Epithelial cell of umbilical artery (primary cell): ENCODE measurements at places on chromosomes 12 and 14. TPM values are rescaled to one million over a fixed set of nuclear protein-coding genes. Genes with fewer than 3 reads are reported as not detected.

The TMEM229B gene
- total RNA-seq, result under 0.01 and 0.15 TPM in 2 replicates

The STYK1 gene
- 5.0 and 14.3 TPM in 2 replicates for total RNA-seq

The KRT77 gene
- not detected in 2 replicates for total RNA-seq

The PTGER2 gene
- under 0.01 and 0.76 TPM in 2 replicates for total RNA-seq

The SLC6A15 gene
- total RNA-seq, result 0.65 and 2.1 TPM in 2 replicates

The IQSEC3 gene
- under 0.01 TPM in 1 of 2 replicates, not detected in the other for total RNA-seq

The COX8C gene
- total RNA-seq, result not detected in 2 replicates

The SLC25A21 gene
- 1.4 and 2.3 TPM in 2 replicates for total RNA-seq

The IGFBP6 gene
- 8.4 and 13.1 TPM in 2 replicates for total RNA-seq

The DNAI7 gene
- not detected in 2 replicates for total RNA-seq

The GLIPR1L1 gene
- not detected in 2 replicates for total RNA-seq

The VRTN gene
- total RNA-seq, result not detected in 2 replicates
